Activated CD4-positive, alpha-beta T cell treated with anti-CD3 and anti-CD28 coated beads, Interleukin-2, amount 50 U/mL, for 48 hours (primary cell): ENCODE measurements at places on chromosomes 5 and 9.
A peak's percentile ranks its signal among the peaks of the same experiment; 100 is the strongest.

- DNase-seq = no peak
Observed at GRCh38 chr5:153525536-153525935, 35.1 kb downstream of the GRIA1 start.

GRCh38 chr5:157944938-157945337 is 86.0 kb upstream of the CLINT1 start:
- no peak for DNase-seq

DNA sequence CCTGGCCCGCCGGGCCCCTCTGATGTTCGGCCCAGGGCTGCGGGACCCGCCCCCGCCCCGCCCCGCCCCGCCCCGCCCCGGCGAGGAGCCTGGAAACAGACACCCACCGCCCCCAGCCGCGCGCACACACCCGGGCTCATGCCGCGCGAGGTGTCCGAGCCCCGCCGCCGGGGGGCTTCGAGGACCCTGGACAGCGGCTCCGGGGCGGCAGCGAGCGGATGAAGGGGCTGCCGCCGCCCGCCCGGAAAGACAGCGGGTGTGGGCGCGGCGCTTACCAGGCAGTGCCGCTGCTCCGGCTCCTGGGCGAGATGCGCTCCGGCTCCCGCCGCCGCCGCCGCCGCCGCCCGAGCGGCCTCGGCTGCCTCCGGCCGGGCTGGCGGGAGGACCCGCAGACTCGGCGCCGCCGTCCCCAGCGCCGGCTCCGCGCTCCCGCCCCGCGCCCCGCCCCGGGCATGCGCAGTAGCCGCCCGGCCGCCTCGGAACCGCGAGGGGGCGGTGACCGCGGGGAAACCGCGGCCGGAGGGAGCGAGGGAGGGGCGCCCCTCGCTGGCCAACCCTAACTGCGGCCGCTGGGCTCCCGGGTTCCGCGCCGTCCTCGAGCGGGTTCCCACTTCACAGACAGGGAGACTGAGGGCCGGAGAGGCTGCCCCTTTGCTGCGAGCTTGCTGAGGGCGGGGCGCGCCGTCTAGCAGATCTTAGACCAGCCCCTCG is at the start of gene GPRIN1:
Gene GPRIN1, minus strand, starts transcription at position 433 of the 711 bp plus-strand sequence. CDS start 10,322 bp downstream, outside the sequence.
- DNase-seq = peak; percentile 70

DNA sequence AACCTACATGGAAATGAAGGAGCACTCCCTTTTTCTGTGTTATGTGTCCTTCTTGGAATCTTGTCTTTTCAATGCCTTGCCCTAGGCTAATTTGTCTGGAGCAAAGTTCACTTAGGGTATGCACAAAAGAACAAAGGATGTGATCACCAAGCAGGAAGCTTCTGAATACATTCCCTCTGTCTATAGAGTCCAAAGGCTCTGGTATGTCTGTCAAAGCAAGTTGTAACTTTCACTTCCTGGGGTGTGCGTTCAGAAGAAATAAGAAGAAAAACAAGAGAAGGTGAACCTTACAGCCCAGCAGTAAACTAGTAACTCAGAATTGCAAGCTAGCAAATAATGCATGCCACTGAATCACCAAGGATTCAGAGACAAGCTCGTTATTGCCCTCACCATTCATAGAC is 31.7 kb upstream of the CDH6 start:
- DNase-seq = no peak

DNA sequence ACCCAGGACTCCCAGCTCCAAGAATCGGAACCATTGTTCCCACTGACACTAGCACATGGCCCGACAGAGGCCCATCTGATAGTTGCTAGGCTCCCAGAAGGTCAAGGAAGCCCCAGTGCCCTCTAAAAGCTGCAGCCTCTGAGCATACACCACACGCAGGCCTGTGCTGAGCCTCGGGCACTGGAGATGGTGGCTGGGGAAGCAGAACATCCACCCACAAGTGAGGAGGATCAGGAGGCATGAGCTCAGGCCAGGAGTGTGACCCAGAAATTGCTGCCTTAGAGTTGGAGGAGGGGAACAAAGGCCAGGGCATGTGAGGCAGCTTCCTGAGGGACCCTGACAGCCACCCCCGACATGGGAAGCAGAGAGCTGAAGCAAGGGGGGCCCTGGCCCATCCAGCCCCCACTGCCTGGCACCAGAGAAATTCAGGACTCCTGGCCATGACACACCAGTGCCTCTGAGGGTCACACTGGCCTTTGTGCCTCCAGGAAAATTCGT is 21.4 kb downstream of the IPPK start:
- no peak for DNase-seq

GRCh38 chr9:96585426-96585825 is 34.2 kb downstream of the CDC14B start:
- no peak for DNase-seq

GRCh38 chr9:124264823-124265233 is 7.1 kb downstream of the NEK6 start:
- no peak for DNase-seq

DNA sequence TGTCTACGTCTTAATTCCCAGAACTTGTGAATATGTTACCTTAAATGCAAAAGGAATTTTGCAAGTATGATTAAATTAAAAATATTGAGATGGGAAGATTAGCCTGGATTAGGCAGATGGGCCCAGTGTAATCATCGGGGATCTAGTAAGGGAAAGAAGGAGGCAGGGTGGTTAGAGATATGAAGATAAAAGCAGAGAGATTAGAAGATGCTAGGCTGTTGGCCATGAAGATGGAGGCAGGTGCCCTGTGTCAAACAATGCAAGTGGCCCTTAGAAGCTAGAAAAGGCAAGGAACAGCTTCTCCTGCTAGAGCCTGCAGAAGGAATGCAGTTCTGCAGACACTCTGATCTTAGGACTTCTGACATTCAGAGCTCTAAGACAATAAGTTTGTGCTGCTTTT is 28.8 kb upstream of the ISOC1 start:
- DNase-seq = no peak

- DNase-seq = no peak
Observed at GRCh38 chr5:44993286-44993685, 184.5 kb downstream of the MRPS30 start.

DNA sequence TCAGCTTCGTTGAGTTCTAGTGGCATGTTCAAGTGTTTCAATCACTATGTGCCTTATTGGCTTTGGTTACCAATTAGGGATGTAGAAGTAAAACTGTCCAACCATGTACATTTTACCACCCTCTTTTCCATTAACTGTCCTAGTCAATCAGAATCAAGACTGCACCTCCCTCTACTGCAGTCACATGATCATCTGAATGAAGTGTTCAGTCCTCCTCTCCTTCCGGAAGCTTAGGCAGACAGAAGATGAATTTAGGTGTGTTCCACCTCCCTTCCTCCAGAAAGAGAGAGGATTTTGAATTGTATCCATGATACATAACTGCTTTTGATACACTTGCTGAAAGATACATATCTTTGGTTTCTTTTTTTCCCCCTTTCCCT is 133.7 kb downstream of the ERCC6L2 start:
- no peak for DNase-seq

- DNase-seq = no peak
Observed at GRCh38 chr5:102823441-102823874, 68.4 kb downstream of the PAM start.

- no peak for DNase-seq
Observed at GRCh38 chr9:70135176-70135575, 91.5 kb downstream of the MAMDC2 start.

DNA sequence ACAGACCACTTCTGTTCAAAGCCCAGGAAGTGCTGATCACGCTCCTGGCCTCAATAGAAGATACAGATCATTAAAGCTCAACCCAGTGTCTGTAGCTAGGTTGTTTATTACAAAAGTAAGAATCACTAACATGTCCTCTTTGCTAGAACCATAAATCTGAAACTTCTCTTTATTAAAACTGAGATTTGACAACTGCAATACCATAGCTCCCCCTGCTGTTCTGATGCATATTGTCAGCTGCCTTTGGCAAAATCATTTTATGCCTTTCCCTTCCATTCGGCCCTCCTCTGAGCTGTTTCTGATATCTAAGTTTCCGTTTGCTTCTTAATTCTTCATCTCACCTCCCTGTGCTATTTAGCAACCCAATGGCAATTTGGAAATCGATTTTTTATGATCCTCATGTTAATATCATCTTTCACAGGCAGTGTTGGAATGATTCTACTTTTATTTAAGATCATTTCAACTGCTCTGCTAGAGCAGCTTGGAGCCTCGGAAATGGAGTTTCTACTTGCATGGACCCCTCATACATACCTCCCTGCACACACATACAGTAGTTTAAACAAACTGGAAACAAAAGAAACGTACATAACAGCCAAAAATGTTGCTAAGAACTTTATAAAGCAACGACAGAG is 998.8 kb downstream of the MAT2B start:
- no peak for DNase-seq
